ENCODE measurements at places on chromosomes 7 and 10.

- H3K27me3 ChIP-seq, result no peaks in the 10 kb centered on the region
- no peak for DNase-seq
- H3K27ac ChIP-seq, result no peak overlapping the region
- H3K4me1 ChIP-seq, result no peaks in the 10 kb centered on the region
- H3K36me3 ChIP-seq, result no peaks in the 10 kb centered on the region
These were observed 23.1 kb upstream of the STEAP4 start for GRCh38 chr7:88329532-88330463.

GRCh38 chr7:2516194-2516555, 3.4 kb upstream of the LFNG start:
- no peak overlapping the region for H3K27ac ChIP-seq
- H3K4me3 ChIP-seq, result no peak overlapping the region
- H3K27me3 ChIP-seq, result no peaks in the 10 kb centered on the region
- H3K4me1 ChIP-seq, result peaks cover 24% of the 10 kb centered on the region
- DNase-seq, result no peak

- peak overlapping the region; percentile 87 for H3K27ac ChIP-seq
- H3K4me1 ChIP-seq, result peaks cover 11% of the 10 kb centered on the region
- no peak for DNase-seq
- peak overlapping the region; percentile 86 for H3K4me3 ChIP-seq
- H3K36me3 ChIP-seq, result no peaks in the 10 kb centered on the region
These were observed 875 bp upstream of the HECTD2 start for GRCh38 chr10:91409069-91409868.

DNA sequence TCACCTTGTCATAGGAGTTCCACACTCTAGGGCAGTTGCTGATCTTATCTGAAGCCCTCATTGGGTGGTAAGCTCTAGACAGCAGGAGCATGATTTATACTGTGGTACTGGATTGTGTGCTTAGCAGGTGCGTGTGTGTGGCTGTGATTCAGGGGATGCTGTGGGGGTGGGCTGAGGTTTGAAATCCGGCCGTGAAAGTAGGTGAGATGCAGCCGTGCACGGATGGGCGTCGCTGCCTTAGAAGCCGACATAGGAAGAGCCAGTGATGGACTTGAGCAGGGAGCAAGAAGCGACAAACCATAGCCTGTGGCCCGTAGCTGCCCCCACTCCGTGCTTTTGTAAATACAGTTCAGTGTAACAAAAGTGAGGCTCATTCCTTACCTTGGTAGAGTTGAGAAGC, 38.2 kb downstream of the PROSER2 start:
- H3K4me3 ChIP-seq, result no peak overlapping the region
- H3K27me3 ChIP-seq, result peaks cover 38% of the 10 kb centered on the region
- H3K36me3 ChIP-seq, result no peaks in the 10 kb centered on the region
- peaks cover 21% of the 10 kb centered on the region for H3K4me1 ChIP-seq
- DNase-seq, result no peak

- DNase-seq, result no peak
- H3K27me3 ChIP-seq, result no peaks in the 10 kb centered on the region
- no peaks in the 10 kb centered on the region for H3K36me3 ChIP-seq
- peaks cover 5% of the 10 kb centered on the region for H3K4me1 ChIP-seq
These were observed 78.6 kb upstream of the ARMC3 start for GRCh38 chr10:22849077-22849805.

DNA sequence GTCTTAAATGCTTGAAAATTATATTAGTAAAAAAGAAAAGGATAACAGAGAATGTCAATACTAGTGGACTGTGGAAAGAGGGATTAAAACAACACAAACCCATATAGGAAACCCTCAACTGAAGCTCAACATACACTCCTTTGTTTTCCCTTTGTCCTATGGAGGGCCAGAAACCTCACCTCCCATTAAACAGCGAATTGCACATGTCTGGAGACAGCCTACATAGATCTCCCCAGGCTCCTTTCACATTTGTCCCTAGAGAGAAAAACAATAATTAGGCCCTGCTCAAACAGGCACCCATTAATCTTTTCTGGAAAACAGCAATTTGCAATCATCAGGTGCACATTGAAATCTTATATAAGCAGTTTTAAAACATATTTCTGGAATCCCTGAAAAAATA, 87.6 kb upstream of the SEMA3D start:
- H3K27me3 ChIP-seq, result no peaks in the 10 kb centered on the region
- no peak for DNase-seq
- H3K4me3 ChIP-seq, result no peak overlapping the region

DNA sequence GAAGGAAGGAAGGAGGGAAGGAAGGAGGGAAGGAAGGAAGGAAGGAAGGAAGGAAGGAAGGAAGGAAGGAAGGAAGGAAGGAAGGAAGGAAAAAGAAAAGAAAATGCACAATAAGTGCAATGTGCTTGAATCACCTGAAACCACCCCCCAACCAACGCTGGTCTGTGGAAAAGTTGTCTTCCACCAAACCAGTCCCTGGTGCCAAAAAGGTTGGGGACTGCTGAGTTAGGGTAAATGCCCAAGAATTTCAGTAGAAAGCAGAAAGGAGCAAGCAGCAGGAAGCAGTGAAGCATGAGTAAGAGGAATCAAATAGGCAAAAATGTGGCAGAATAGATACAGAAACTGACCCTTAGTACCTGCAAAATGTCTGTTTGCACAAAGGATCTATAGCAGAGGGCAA, 137.2 kb downstream of the JCAD start:
- H3K4me1 ChIP-seq, result peaks cover 5% of the 10 kb centered on the region
- peaks cover 24% of the 10 kb centered on the region for H3K27me3 ChIP-seq
- H3K4me3 ChIP-seq, result no peak overlapping the region

DNA sequence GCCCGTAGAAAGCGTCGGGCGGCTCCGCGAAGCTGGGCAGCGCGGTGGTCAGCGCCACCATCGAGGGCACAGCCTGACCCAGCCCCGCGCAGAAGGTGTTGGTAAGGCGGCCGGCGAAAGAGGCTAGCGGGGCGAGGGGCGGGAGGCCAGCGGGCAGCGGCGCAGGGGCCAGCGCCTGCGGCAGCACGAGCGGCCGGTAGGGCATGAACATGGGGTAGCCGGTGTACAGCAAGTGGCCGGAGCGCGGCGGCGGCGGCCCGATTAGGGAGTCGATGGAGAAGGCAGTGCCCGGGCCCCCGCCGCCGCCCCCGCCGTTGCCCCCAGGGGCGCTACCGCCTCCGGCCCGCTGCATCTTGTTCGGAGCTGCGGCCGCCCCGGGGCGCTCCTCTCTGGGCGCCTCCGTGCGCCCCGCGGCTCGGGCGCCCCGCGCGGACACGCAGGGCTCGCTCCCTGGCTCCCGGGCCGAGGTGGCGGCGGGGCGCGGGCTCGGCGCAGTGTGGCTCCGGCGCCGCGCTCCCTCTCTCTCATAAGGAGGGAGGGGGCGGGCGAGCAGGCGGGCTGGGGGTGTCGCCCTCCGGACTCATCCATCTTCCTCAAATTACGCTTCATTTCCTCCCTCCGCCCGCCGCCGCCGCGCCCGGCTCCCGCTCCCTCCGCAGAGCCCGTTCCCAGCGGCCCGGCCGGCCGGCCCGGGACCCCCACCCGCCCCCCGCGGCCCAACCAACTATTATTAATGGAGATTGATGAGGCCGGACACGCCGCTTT, at the start of gene GBX1:
GBX1 (minus strand) TSS at position 498 of the 765 bp plus-strand sequence; CDS start at position 352, 146 bp downstream.
- H3K4me3 ChIP-seq, result peak within 1 kb of the TSS; percentile 45
- H3K36me3 ChIP-seq, result peaks cover 2% of the 10 kb centered on the region
- H3K27me3 ChIP-seq, result peaks cover 39% of the 10 kb centered on the region
- H3K4me1 ChIP-seq, result peaks cover 7% of the 10 kb centered on the region
- no peak for DNase-seq
- H3K27ac ChIP-seq, result no peak within 1 kb of the TSS

GRCh38 chr7:108413782-108414492, 42.3 kb downstream of the NRCAM start:
- peaks cover 18% of the 10 kb centered on the region for H3K4me1 ChIP-seq
- no peaks in the 10 kb centered on the region for H3K36me3 ChIP-seq
- H3K4me3 ChIP-seq, result no peak overlapping the region
- no peak for DNase-seq
- H3K27ac ChIP-seq, result no peak overlapping the region

DNA sequence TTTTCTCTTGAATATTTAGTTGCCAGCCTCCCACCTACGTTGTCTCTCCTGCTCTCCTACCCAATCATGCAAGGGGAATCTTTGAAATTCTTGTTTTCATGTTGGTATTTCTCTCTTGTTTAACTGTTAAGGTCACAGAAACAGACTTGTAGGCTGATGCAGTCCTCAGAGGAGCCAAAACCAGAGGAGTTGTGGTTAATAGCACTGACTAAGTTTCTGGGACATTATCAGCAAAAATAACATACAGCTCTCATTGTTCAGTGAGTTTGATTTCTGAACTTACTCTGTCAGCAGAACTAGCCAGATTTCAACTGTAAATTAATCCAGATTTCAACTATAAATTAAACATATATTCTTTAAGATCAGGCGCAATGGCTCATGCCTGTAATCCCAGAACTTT, 11.1 kb upstream of the CUL1 start:
- peaks cover 8% of the 10 kb centered on the region for H3K27me3 ChIP-seq
- H3K4me1 ChIP-seq, result no peaks in the 10 kb centered on the region
- DNase-seq, result no peak

DNA sequence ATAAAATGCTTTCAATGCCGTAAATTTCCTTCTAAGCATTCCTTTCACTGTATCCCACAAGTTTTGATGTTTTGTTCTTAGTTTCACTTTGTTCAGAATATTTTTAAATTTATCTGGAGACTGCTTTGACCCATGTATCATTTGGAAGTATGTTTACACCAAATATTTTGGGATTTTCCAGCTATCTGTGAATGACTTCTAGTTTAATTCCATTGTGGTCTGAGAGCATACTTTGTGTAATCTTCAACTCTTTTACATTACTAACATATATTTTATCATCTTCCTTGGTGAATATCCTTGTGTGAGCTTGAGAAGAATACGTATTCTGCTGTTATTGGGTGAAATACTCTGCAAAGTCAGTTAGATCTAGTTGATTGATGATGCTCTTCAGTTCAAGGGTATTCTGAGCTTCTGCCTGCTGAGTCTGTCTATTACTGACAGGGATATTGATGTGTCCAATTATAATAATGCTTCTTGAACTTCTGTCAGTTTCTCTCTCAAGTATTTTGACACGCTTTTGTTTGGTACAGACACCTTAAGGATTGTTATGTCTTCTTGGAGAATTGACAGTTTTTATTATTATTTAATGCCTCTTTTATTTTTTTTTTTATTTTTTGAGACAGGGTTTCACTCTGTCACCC, 31.6 kb downstream of the MKLN1 start:
- H3K4me1 ChIP-seq, result peaks cover 36% of the 10 kb centered on the region
- no peak for DNase-seq
- H3K36me3 ChIP-seq, result peaks cover 10% of the 10 kb centered on the region
- no peaks in the 10 kb centered on the region for H3K27me3 ChIP-seq

DNA sequence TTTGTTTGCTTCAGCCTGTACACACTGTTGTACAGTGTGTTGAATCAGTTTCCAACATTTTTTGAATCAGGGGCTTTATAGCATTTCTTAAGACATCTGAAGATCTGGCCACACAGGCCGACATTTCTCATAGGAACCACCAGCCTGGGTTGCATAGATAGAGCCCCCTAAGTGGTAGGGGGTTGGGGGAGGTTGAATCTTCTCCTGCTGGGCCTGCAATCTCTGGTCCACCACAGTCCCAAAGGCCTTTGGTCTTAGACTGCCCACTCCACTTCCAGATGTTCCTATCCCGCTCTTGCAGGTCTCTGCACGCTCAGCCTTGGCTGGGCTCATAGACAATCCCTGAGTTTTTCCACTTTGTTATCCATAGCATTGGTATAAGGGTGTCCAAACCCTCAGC, 75.4 kb upstream of the HABP2 start:
- DNase-seq, result no peak
- H3K4me1 ChIP-seq, result no peaks in the 10 kb centered on the region
- no peak overlapping the region for H3K4me3 ChIP-seq

DNA sequence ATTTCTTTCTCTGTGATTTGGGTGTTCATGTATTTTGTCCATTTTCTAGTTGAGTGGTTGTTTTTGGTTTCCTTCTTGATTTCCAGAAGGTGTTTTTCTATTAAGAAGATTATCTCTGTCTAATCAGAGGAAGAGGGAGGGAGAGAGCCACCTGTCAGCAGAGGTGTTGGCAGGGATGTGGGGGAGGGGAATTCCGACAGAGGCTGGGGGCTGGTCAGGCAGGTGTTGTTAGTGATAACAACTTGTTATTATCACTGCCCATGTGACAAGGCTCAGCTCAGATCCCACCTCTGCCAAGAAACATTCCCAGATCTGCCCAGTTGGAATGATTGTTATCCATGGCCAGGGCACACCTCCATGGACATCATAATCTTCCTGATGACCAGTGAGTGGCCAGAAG, 293.4 kb downstream of the GFRA1 start:
- no peaks in the 10 kb centered on the region for H3K4me1 ChIP-seq
- DNase-seq, result no peak
- H3K36me3 ChIP-seq, result no peaks in the 10 kb centered on the region

- no peak overlapping the region for H3K27ac ChIP-seq
- no peaks in the 10 kb centered on the region for H3K27me3 ChIP-seq
- H3K36me3 ChIP-seq, result no peaks in the 10 kb centered on the region
- no peak overlapping the region for H3K4me3 ChIP-seq
- no peaks in the 10 kb centered on the region for H3K4me1 ChIP-seq
These were observed 673.0 kb upstream of the AUTS2 start for GRCh38 chr7:68925241-68925640.

GRCh38 chr10:20065814-20066213, 249.6 kb downstream of the PLXDC2 start:
- no peaks in the 10 kb centered on the region for H3K36me3 ChIP-seq
- no peak for DNase-seq
- H3K27ac ChIP-seq, result no peak overlapping the region
- no peak overlapping the region for H3K4me3 ChIP-seq
- H3K27me3 ChIP-seq, result no peaks in the 10 kb centered on the region

GRCh38 chr7:39488467-39489393, 77.5 kb upstream of the YAE1 start:
- no peaks in the 10 kb centered on the region for H3K36me3 ChIP-seq
- H3K4me3 ChIP-seq, result no peak overlapping the region
- peaks cover 29% of the 10 kb centered on the region for H3K27me3 ChIP-seq
- no peak for DNase-seq

GRCh38 chr7:873367-874002, 2.9 kb upstream of the GET4 start:
- peaks cover 11% of the 10 kb centered on the region for H3K36me3 ChIP-seq
- H3K4me3 ChIP-seq, result no peak overlapping the region
- H3K27me3 ChIP-seq, result no peaks in the 10 kb centered on the region
- peaks cover 13% of the 10 kb centered on the region for H3K4me1 ChIP-seq

GRCh38 chr10:75405598-75406461, 4.3 kb upstream of the ZNF503 start:
- peaks cover 2% of the 10 kb centered on the region for H3K36me3 ChIP-seq
- DNase-seq, result no peak
- no peak overlapping the region for H3K4me3 ChIP-seq
- peaks cover 13% of the 10 kb centered on the region for H3K4me1 ChIP-seq

DNA sequence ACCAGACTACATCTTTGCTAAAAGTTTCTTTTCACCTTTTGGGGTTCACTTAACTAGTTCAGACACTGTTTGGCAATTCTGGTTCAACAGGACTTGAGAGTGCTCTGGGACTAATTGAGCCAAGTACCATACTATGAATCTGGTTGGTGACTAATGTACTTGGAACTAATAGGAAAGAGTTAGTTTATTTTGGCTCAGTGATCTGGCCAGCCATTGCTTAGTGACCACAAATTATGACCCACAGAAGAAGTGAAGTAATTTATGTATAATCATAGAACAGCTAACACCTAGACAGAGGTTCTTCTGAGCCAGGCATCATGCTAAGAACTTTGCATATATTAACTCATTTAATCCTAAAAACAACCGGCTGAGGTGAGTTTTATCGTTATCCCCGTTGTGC, 126.5 kb upstream of the JCAD start:
- H3K27ac ChIP-seq, result no peak overlapping the region
- H3K36me3 ChIP-seq, result no peaks in the 10 kb centered on the region
- no peaks in the 10 kb centered on the region for H3K4me1 ChIP-seq
- no peak overlapping the region for H3K4me3 ChIP-seq
- peaks cover 20% of the 10 kb centered on the region for H3K27me3 ChIP-seq

- no peak overlapping the region for H3K27ac ChIP-seq
- no peaks in the 10 kb centered on the region for H3K36me3 ChIP-seq
- no peak for DNase-seq
- H3K4me1 ChIP-seq, result no peaks in the 10 kb centered on the region
These were observed 134.7 kb upstream of the TCERG1L start for GRCh38 chr10:131446171-131446570.
